ENCODE measurements at places on chromosomes 6 and 20. TPM values are rescaled to one million over a fixed set of nuclear protein-coding genes. Genes with fewer than 3 reads are reported as not detected.
A peak's percentile ranks its signal among the peaks of the same experiment; 100 is the strongest.

GRCh38 chr6:15507221-15507620, 155.6 kb downstream of the DTNBP1 start:
- DNase-seq: no peak

DNA sequence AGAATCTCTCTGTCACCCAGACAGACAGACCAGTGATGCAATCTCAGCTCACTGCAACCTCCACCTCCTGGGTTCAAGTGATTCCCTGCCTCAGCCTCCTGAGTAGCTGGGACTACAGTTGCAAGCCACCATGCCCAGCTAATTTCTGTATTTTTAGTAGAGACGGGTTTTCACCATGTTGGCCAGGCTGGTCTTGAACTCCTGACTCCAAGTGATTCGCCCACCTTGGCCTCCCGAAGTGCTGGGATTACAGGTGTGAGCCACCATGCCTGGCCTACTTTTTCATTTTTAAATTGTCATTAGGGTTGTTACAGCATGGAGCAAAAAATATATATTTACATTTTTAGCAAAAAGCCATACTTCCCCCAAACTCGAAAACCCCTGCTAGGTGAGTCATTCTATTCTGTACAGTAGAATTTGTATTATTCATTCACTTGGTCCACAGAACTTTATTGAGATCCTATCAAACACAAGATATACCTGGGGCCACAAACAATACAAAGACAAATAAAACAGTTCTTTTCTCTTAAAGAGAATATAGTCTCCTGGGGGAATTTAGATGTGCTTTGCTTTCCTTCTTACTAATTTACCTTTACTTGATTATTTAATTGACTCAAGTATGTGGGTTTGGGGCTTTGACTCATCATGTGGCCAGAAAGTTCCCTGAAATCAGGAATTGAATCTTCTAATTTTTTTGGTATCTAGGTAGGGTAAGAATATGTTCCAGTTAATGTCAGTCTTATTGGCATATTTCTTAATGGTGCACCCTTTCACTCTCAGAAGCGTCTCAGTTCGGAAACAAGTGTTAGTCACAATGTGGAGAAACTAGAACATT, 16.6 kb upstream of the CCND3 start:
- DNase-seq: no peak

- DNase-seq: peak; percentile 72
These were observed 120.0 kb upstream of the AGPAT4 start for GRCh38 chr6:161393839-161394364.

DNA sequence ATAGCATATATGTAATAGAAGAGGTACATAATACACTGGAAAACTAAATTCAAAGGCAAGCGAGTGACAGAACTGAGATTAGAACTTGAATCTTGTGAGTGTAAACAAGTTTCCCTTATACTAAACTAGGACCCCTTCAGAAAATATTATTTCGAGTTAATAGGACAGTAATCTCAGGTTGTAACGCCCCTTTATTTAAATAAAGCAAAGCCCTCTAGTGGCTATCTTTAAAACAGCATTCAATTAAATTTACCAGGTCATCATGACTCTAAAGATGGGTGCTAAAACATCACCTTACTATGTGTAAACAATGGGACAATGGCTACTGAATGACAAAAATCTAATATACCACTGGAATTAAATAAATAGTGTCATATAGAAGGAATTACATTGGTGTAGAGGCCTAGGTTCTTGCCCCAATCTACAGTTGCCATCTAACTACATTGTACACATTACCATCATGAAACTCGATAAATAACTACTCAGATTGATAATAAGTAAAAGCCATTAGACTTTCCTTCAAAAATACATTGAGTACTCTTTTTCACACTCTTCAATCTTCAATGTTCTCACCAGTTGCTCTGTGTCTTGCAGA, 255.4 kb upstream of the IRAK1BP1 start:
- no peak for DNase-seq

- DNase-seq: no peak
These were observed 27.1 kb downstream of the TBPL1 start for GRCh38 chr6:133980168-133980567.

- no peak for DNase-seq
These were observed 25.9 kb downstream of the ACSS1 start for GRCh38 chr20:25032065-25032477.

DNA sequence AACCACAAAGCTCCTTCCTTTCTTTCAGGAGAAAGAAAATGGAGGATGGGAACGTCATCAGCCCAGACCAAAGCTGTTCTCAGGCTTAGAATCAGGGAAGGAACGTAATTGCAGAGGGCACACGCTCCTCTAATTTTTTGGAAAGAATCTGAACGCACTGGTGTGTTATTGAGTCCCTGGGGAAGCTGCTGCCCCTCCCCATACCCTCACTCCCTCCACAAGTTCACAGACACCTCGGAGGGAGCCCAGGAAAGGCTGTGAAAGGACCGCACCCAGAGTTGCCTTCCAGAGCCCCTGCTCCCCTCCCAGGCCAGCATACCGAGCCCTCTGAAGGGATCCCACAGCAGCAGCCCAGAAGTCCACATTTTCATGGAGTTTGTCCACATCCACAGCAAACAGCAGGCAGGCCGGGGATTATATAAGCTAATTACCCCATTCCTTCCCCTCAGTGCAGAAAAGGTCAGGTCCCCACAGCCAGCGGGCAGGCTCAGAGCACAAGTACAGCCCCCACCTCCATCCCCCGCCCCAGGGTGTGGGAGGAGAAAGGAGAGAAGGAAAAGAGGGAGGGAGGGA, 53.7 kb downstream of the ANKRD60 start:
- DNase-seq: no peak

GRCh38 chr6:30231067-30231466, 17.9 kb upstream of the TRIM26 start:
- DNase-seq: no peak

GRCh38 chr20:3461211-3461771, 9.5 kb upstream of the ATRN start:
- no peak for DNase-seq

GRCh38 chr20:6863798-6864201, 96.3 kb downstream of the BMP2 start:
- DNase-seq: no peak

DNA sequence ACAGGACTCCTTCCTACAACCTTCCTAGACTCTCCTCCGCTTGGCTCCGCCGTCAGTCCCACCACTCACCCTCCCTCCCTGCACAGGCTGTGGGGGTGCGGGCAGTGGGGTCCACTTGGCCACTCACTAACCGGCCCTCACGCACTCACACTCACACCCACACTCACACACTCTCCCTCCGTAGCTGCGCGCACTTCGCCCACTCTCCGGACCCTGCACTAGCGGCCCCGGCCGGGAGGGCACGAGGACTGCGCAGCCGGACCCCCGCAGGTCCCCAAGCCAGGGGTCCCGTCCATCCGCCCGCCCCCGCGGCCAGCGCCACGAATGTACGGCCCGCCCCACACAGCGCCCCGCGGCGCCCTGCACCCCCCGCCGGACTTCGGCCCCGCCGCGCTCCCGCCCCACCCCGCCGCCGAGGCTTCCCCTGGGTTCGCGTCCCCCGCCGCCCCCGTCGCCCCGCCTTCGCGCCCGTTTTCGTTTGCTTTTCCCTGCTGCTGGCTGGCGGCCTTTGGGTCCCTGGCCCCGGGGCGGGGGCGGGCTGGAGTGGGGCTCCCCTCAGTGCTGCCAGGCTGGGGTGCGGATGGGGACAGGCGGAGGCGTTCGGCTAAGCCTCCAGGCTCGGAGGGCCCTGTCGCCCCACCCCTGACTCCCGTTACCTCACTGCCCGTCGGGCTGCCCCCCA, 23.0 kb upstream of the SLC22A7 start:
- DNase-seq: peak; percentile 15

GRCh38 chr6:43584892-43585570, 9.0 kb downstream of the POLH start:
- DNase-seq: no peak

- no peak for DNase-seq
These were observed 40.9 kb downstream of the JAG1 start for GRCh38 chr20:10632721-10633509.

DNA sequence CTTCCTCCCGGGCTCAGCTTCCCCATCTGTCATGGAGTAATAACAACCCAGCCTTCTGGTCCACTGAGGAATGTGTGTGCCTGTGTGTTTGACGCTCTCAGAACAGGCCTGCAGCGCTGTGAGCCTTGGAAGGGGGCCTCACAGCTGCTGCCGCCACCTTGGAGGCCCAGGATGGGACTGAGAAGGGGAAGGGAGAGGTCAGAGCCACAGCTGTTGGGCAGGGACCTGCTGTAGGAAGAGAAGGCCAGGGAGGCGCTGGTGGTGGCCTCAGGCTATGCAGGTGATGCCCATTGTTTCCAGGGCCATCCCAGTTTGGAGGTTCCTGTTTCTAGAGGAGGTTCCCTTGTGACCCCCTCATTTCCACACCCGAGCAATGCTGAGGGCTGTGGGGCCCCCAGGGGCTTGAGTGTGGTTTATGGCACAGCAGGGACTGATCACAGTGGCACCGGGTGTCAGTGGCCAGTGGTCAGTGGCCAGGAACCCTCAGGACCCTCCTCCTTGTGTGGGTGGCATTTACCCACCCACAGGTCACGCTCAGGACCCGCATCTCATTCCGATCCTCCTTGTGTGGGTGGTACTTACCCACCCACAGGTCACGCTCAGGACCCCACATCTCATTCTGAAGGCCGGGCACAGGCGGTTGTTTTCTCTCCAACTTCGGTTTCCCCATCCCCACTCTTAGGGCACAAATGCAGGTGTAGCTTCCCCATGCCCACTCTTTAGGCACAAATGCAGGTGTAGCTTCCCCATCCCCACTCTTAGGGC, 14.0 kb downstream of the TPD52L2 start:
- DNase-seq: no peak

DNA sequence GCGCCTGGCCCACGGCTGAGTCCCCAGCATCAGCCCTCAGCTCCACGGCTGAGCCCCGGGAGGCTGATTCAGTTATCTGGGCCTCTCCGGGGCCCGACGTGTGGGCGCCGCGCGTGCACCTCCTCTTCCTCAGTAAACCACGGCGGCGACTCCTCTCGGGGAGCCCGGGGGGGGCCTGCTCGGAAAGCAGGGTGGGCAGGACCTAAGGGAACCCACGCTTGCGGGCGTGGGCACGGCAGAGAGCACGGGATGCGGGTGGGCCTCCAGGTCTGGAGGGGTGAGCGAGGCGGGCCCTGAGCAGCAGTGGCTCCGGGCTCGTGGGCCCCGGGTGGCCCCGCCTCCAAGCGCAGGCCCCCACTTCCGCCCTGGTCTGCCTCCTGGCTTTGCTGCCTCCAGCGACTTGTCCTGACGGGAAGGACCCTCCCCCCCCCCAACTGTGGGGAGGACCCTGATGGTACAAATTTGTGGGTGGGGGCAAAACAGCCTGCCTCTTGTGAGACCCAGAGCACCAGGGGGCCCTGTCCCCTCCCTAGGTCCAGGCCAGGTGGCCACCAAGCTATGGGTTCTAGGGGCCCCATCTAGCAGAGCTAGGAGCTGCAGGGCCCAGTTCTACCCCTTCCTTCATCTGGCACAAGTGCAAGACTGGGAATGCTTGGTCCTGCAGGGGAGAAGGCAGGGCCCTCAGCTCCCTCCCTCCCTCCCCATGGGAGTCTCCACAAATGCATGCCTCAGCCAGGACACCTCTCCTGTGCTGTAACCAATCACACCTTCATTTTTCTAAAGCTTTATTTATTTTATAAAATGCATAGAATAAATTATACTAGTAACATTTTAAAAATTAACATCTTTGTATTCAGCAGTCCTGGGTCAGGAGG, 16.9 kb downstream of the UCKL1 start:
- peak; percentile 9 for DNase-seq

- no peak for DNase-seq
These were observed 349.2 kb downstream of the MAFB start for GRCh38 chr20:40339661-40340449.

GRCh38 chr6:1509241-1509640, 100.5 kb upstream of the FOXC1 start:
- DNase-seq: no peak

DNA sequence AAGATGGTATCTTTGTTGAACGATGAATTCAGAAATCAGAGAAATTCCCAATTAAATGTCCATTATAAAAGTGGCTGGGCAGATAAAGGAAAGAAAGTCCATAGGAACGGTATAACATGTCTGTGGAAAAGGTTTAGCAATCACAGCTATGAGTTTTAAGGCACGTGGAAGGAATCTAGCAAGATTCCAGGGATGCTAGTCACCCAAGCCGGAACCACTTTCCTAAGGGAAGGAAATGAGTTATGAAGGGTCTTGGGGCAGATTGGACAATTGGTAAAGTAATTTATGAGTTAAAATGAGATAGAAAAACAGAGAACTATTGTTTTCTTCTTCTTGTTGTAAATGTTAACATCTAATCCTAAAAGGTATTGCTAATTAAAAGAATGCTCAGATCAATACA, 384.8 kb downstream of the ADGRB3 start:
- DNase-seq: no peak

DNA sequence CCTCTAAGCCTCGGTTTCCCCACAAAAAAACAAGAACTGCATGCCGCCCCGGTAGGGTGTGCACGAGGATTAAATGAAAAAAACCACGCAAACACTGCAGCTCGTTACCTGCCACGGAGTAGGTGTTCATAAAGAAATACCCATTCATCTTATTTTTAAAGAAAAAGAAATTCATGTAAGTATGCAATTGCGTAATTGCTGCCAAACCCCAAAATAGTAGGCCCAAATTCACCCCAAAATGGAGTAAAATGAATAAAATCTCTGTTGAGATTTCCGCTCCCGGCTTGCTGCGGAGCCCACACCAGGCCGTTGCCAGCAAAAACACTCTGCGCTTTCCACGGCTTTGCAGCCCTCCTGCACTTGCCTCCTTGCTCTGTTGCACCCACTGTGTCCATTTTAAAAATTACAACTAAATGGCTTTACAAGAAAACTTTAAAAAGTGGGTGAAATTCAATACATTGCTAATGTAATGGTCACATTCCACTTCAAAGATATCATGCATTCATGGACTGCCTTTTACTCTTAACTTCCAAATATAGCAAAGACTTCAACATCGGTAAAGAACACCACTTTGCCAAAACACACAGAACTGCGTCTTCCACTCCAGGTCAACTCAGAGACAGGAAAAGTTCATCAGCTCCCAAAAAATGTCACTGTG, 125.0 kb downstream of the ZMYND8 start:
- DNase-seq: no peak

NHSL1 gene
- total RNA-seq: 0.72 TPM

PSORS1C2 gene
- total RNA-seq: not detected

SNX21 gene
- 1.2 TPM for total RNA-seq

TRERF1 gene
- 10.3 TPM for total RNA-seq

NEDD9 gene
- 39.9 TPM for total RNA-seq

LRFN2 gene
- total RNA-seq: not detected

NNAT gene
- not detected for total RNA-seq

LAMP5 gene
- not detected for total RNA-seq

ANKRD6 gene
- 3.4 TPM for total RNA-seq

LY6G6D gene
- not detected for total RNA-seq

All from CD8-positive, alpha-beta memory T cell (primary cell).